ENCODE measurements at places on chromosomes 3 and 15.

DNA sequence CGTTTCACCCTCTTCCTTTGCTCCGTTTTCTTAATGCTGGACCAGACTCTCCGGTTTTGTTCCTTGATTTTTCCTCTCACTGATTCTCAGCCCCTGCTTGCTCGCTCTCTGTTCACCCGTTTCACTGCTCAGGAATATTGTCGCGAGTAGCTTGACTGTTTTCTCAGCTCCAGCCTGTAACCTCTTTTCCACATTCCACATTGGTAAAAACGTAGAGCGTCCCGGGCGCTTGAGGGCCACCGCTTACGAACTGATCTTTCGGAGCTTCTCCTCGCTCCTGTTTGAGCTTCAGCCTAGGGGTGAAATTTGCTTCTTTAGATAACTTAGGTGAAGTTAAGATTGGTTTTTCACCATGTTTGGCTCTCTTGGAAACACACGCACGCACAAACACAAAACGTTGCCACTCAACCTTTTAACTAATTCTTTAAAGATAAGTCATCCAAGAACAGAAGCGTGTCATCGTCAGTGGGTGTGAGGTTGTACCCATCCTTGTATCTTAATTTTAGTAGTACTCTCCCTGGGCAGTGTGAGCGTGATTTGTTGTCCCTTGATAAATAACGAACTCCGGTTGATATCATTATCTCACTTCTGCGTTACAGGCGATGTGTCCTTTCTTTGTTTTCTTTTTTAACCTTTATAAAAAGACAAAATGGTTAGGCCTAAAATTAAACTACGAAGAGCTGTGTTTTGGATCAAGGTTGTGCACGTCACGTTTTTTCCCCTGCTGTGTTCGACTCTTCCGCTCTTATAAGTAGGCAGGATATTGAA, 1.0 kb downstream of the PAK2 start:
- DNase-seq, result peak; percentile 27

DNA sequence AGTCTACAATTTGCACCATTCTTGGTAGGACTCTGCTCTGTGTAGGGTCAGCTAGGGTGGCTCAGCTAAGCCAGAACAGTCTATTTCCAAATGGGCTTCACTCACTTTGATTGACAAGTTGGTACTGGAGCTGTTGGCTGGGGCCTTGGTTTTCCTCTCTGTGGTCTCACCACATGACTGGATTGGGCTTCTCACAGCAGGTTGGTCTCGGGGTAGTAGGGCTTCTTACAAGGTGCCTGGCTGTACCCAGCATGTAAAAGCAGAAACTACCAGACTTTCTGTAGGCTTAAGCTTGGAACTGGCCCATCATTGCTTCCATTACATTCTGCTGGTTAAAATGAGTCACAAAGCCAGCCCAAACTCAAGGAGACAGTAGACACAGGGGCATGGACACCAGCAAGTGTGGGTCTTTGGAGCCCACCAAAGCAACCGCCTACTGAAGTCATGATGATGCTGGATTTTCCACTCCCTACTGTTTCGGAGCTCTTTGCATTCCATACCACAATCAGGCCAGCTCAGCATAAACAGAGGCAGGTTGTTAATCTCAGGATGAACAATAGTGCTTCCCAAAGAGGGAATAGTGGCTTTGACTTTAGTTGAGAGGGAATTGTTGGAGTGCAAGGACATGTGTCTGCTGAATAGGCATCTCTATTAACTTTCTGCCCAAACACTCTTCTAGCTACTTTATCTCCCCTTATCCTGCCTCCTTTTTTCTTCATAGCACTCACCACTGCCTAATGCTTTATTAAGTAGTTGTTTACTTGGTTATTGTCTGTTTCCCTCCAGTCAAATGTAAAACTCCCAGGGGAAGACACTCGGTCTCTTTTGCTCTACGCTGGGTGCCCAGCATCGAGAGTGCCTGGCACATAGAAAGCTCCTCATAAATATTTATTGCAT, 78.0 kb upstream of the RARB start:
- DNase-seq, result no peak

GRCh38 chr3:197686899-197687298, 49.8 kb downstream of the RUBCN start:
- DNase-seq, result no peak

- no peak for DNase-seq
These were observed 61.7 kb downstream of the LSM3 start for GRCh38 chr3:14240366-14240765.

DNA sequence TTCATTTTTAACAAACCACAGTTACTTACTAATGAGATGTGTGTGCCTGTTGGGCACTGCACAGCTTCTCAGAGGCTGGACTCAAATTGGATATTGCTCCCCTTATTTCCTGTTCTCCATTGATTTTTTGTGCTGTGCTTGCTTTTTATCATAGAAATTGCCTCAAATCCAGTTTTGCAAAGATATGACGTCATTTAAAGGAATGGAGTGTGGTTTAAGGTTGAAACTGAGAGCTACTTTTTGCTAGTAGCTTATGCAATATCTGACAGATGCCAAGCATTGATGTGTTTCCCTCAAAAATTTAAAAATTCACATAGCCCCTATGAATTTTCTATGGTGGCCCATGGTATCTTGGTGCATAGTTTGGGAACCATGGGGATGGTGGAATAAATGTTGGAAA, 67.7 kb upstream of the ROPN1 start:
- DNase-seq, result no peak

DNA sequence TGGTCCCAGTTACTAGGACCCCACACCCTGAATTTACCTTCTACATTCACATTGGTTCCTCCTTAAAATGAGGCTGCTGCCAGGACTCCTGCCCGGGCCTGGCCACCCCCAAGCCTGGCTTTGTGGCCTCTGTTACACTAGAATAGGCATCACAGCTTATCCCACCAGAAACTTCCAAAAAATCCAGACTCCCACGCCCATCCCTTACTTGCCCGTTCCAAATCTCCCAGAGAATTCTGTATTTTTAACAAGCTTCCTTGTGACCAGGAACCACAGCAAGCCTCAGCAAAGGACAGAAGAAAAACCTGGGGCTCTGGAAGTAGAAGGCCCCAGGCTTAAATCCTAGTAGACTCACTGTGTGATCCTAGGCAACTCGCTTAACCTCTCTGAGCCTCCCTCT, 36.0 kb upstream of the SLC6A1 start:
- DNase-seq, result no peak

DNA sequence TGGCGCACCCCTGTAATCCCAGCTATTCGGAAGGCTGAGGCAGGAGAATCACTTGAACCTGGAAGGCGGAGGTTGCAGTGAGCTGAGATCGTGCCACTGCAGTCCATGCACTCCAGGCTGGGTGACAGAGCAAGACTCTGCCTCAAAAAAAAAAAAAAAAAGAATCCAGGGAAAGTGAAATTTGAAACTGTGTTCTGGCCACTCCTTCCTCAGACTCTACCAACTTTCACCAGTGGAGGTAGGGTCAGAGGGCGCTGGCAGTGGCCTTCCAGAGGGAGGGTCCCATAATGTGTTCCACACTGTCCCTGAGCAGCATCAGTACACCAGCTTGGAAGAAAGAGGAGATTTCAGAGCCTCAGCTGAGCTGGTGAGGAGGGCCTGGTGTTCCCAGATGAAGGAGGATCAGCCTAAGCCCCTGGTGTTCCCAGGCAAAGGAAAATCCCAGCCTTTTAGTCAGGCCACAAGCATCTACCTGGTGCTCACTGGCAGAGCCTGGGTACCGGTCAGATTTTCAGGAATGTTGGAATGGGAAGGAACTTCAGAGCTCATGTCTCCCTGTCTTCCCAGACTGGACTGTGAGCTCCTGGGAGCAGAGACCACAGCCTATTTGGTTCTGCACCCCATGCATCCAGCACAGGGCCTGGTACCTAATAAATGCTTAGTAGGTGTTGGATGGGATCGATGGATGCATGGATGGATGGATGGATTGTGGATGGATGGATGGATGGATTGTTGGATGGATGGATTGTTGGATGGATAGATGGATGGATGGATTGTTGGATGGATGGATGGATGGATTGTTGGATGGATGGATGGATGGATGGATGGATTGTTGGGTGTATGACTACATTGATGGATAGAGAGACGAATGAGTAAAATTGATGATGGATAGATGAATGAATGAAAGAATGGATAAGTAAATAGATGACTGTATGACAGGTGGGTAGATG, 117.9 kb downstream of the CORO2B start:
- no peak for DNase-seq

DNA sequence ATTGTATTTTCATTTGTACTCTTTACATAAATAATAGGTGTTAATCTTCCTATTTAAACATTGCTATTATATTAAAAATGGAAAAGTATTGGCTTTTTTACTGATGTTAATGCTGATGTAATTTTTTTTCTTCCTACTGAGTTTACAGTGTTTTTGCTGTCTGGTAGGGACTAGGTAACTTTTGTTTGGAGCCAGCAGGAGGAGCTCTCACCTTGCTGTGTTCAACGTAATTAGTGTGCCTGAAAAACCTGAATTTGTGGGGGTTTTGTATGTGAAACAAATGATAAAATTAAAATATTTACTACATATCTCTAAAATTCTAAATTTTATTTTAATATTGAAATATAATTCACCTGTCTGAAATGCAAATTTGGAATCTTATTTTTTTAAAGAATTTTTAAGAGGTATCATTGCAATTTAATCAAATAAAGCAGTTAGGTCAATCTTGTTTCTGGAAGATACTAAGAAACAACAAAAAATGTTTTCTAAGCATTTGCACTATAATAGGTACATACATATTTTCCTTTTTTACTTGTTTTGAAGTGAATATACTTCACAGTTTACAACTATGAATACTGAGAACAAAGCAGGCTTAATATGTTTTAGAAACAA, 48.8 kb downstream of the EPHA6 start:
- DNase-seq, result peak; percentile 56

DNA sequence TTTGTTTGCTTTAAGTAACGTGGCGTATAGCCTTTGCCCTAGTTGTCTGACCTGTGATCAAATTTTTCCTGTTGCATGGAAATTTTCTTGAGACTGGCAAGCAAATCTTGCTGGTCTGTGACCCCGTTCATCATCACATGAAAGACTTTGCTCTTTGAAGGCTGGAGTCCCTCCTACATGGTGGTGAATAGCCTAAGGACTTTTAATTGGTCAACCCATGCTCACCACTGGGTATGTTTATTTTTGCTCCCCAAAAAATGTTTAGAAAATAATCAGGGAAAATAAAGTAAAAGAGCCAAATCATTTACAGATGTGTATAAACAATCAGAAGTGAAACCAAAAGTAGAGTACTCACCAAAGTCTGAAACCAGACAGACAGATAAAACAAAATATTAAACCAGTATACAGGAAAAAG, 1075.3 kb upstream of the ALCAM start:
- no peak for DNase-seq

GRCh38 chr3:72738752-72739530, 109.3 kb downstream of the SHQ1 start:
- no peak for DNase-seq

DNA sequence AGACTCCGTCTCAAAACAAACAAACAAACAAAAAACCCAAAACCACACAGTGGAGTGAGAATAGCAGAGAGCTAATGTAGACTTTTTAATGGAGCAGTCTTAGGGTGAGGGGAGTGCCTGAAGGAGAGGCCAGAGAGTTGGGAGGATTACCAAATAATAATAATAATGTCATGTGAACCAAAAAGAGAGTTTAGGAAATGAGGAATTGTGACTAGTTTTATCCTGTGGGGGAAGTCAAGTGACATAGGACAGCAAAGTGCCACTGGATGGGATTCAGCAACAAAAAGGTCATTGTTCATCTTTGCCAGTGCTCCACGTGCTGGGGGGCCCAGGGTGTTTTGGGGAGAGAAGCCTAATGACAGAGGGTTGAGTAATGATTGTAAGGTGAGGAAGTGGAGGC, 12.9 kb downstream of the GPR87 start:
- DNase-seq, result no peak

- DNase-seq, result no peak
These were observed 170.5 kb upstream of the TGFBR2 start for GRCh38 chr3:30435861-30436331.

DNA sequence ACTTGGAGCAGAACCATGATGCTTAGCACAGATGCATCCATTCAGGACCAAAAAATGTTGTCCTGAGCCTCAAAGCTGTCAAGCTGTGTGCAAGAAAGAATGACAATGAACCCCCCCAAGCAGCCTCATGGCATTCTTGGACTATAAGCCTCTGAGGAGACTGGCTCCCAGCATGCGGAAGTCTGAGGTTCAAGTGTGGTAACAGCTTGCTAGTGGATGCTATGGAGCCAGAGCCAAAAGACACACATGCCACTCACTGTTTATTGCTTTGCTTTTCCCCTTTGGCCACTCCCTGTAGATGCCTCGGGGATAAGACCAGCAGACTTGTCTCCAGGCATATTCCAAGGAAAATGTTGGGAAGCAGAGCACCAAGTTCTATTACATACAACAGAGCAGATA, 38.2 kb upstream of the SNRK start:
- no peak for DNase-seq

DNA sequence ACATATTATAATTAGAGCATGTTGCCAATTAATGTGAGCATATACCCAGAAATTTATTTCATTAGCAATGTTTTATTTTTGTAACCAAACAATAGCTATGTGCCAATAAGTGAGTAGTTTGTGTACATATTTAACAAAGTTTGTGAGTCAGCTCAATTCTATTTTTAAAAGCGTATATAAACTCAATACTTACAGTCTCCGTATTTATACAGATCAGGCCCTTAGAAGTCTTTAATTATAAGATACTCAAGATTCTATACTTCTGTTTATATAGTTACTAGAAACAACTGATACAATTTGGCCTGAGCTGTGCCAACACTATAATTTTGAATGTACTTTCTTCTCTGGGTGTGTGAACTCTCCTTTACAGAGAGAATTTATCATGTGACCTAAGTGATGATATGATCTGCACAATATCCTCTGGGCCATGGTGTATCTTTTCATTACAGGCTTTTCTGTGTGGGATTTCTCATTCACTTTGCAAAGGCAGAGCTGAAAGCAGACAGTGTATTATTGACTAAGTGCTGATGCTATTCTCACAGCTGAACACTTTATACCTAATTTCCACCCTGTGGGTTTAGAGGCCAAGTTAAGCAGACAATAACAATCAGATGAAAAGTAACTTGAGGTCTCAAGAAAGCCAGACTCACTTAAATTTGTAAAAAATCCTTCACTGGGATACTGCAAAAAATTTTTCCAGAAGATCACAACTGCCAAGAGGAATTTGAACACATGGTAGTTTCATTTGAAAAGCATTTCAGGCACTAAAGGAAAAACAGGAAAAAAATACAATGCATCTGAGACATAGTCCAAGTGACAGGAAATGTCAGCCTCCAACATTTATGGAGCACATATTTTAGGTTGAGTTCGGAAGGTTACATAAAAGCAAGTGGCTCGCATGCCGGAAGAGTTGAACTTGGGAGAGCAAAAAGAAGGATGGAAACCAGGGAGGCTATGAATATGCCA, 277.9 kb upstream of the SEMA6D start:
- no peak for DNase-seq

DNA sequence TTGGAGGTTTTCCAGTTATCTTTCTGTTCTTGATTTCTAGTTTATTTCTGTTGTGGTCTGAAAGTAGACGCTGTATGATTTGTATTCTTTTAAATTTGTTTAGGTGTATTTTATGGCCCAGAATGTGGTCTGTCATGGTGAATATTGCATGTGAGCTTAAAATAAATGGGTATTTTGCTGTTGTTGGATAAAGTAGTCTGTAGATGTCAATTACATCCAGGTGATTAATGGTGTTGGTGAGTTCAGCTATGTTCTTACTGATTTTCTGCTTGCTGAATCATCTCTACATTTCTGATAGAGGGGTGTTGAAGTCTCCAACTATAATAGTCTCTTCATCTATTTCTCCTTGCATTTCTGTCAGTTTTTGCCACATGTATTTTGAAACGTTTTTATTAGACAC, 383.3 kb upstream of the SGO1 start:
- no peak for DNase-seq

GRCh38 chr15:57583282-57583681, 8.4 kb upstream of the MYZAP start:
- DNase-seq, result no peak

GRCh38 chr15:91128016-91128415, 28.0 kb downstream of the SV2B start:
- no peak for DNase-seq

Data from AML-193 (cell line).